ENCODE measurements at places on chromosomes 12 and 14.

DNA sequence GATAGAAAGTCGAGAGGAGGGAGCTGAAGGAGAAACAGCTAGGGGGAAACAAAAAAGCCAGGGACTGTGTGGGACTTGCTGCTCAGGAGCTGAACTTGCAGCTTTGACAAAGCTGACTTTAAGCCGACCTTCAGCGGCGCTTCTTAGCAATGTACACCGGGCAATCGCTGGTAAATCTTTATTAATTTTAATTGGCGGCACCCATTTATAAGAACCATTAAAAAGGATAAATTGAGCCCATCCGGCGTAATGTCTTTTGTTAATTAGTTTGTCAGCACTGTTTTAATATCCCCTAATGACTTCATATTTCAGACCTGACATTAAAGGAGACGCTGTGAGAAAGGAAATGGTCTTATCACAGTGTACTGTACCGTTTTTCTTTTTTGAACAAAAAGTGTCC is 86.2 kb upstream of the VASH1 start:
- no peak for DNase-seq

GRCh38 chr14:28966416-28967233 is 200.0 kb downstream of the FOXG1 start:
- no peak for DNase-seq

- DNase-seq, result no peak
Observed at GRCh38 chr12:1882405-1882804, 36.0 kb downstream of the CACNA2D4 start.

GRCh38 chr12:21350975-21351374 is 16.3 kb upstream of the SLCO1A2 start:
- DNase-seq, result no peak

- no peak for DNase-seq
Observed at GRCh38 chr12:115375186-115375991, 691.4 kb upstream of the TBX3 start.

DNA sequence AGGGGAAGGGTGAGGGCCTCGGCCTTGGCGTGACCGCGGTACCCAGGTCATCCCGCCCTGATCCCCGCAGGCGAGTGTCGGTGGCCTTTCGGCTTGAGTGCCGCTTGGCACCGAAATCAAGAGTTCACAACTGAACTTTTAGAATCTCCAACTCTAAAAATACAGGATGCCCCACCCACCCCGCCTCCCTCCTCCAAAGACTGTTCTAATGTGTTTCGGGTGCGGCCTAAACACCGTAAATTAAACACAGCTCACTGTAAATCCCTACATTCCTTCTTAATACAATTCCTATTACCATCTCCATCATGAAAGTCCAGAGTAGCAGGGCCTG is 11.4 kb downstream of the SCNN1A start:
- DNase-seq, result no peak

Measured in CD4-positive, alpha-beta T cell treated with Interleukin-4 for 1 hour (primary cell).